Neural crest cell (in vitro differentiated cells): ENCODE measurements at places on chromosomes 1 and 21.

- DNase-seq, result no peak
Observed at GRCh38 chr1:159594625-159595405, 7.2 kb downstream of the APCS start.

DNA sequence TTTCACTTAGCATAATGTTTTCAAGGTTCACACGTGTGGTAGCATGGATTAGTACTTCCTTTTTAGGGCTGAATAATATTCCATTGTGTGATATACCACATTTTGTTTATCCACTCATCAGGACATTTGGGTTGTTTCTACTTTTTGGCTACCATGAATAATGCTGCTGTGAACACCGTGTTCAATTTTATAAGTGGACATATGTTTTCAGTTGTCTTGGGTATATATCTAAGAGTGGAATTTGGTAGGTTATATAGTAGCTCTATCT is 3.8 kb downstream of the IL22RA1 start:
- no peak for DNase-seq

- DNase-seq, result no peak
Observed at GRCh38 chr1:206929524-206929923, 7.8 kb upstream of the FCMR start.

DNA sequence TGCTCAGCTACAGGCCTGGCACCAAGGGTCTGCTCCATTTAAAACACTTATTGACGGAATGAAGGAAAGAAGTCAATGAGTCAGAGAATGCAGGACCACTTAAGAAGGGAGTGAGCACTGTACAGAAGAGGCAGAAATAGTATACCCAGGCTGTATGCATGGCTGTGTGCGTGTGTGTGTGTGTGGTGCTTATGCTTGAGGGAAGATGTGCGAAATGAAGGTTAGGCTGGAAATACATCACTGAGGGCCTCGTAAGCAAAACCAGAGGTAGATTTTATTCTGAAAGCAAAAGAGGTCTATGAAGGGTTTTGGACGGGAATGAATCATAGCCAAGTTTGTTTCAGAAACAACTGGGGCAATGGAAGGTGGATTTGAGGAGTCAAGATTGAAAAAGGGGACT is 9.7 kb upstream of the ADGRB2 start:
- no peak for DNase-seq
